ENCODE measurements at places on chromosomes 5 and 9. TPM values are rescaled to one million over a fixed set of nuclear protein-coding genes. Genes with fewer than 3 reads are reported as not detected.

DNA sequence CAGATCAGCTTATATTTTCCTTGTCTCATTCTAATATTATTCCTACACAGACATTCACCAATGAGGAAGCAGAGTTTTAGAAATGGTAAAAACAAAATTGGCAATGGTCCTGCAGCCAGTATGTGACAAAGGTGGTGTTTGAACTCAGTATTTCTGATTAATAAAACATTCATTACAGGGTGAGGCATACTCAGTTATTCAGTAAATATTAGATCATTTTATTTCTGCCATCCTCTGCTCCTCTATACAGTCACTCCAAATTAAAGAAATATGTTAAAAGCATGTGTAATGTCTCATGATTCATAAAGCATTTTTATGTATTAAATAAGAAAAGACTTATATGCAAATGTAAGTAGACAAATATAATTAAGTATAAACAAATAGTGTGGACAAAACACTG is 684.6 kb upstream of the ACO1 start:
- DNase-seq: no peak

OLFML2A gene
- not detected for total RNA-seq

CCDC152 gene
- total RNA-seq: 10.8 TPM

GRCh38 chr9:117616431-117616831 is 87.8 kb upstream of the TLR4 start:
- no peak for DNase-seq

DNA sequence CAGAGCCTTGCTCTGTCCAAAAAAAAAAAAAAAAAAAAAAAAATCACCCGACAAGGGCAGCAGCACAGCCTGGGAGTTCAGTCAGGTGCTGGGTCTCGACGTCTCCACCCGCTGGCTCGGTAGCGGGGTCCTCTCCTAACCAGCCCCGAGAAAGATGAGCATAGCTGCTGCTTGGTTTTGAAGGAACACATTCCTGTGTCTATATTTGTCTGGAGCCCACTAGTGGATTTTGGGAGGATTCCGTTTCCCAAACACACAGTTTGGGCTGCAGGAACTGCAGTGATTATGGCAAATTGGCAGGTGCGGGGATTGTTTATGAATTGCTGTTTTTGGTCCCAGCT is 1.2 kb downstream of the OTULINL start:
- no peak for DNase-seq

LIFR gene
- 0.24 TPM for total RNA-seq

GMCL2 gene
- not detected for total RNA-seq

IFNB1 gene
- not detected for total RNA-seq

C5orf58 gene
- not detected for total RNA-seq

- DNase-seq: no peak
Observed at GRCh38 chr5:134215757-134216156, 10.1 kb downstream of the PPP2CA start.

CATSPER3 gene
- 0.16 TPM for total RNA-seq

DNA sequence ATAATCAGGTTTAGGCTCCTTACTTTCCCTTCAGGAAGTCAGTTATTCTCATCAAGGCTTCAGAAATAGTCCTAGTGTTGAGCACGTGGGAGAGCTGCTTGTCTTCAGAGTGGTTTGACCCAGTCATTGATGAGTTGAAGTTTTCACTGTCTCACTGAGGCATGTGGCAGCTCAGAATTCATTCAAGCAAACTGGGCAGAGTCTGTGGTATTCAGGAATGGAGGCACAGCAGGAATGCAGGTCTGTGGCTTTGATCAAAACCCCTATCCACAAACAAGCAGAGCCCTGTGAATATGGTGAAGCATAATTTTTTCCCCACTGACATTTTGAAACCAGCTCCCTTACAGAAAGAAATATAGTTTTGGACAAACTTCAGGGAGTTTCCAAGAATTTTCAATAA is 207.3 kb downstream of the CD180 start:
- no peak for DNase-seq

- no peak for DNase-seq
Observed at GRCh38 chr9:95143591-95144561, 173.6 kb downstream of the FANCC start.

GRCh38 chr9:107481035-107481434 is 8.5 kb downstream of the KLF4 start:
- no peak for DNase-seq

DNA sequence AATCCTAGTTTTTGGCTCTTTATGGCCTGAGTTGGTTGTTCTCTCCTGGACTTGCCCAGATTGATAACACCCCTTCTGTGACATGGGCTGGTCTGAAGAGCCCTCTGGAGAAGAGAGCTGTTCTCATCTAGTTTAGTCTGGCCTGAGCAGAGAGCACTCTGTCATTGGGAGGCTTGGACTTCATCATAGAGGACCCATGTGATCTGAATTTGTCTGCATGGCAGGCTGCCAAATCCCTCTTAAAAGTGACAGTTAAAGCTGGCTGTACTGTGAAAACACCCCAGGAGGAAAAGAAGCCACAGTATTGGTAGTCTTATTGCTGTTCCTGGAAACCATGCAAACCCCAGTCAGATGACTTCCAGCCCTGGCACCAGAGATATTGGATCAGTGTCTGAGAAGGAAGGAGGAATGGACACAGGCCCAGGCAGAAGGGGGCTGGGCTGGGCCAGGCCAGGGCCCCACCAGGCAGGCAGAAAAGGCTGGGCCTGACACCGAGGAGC is 3.7 kb upstream of the WDR31 start:
- DNase-seq: no peak

DNA sequence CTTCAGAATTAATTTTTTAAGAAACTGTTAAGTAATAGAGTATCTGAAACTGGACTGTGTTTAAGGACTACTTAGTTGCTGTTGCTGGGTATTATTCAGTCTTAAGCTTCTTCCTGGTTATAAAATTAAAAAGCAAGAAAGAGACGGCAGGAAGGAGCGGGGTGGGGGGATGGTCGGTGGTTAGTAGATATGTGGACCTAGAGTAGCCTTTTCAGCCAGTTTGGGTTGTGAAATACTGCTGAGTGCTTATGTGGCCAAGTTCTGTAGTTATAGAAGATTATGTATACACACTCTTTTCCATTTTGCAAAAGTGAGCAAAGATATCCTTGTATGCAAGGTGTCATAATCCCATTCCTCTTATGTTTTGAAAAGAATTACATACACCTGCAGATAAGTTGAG is 28.5 kb downstream of the TRIO start:
- DNase-seq: no peak

GRCh38 chr9:92794426-92794825 is 29.8 kb upstream of the BICD2 start:
- DNase-seq: no peak

DNA sequence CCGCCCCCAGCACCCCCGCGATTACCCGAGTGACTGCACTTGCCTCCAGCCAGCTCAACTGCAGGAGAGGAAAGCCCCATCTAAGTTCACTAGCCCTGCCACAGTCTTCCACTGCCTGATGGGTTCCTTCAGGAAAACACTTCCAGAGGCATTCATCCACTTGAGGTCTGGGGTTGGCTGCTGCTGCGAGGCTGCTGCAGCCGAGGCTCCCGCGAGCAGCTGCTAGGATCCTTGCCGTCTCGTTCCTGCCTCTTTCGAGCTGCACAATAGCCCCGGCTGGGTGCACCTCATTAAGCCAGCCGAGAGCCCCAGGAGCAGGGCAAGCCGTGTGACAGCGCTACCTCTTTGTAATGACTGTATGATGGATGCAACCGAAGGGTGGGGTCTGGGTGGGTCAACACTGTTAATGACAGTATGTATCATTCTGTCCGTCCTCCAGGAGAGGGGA is 24.2 kb upstream of the ELAVL2 start:
- DNase-seq: no peak

GRCh38 chr5:6505416-6505755 is 56.7 kb downstream of the UBE2QL1 start:
- no peak for DNase-seq

DNA sequence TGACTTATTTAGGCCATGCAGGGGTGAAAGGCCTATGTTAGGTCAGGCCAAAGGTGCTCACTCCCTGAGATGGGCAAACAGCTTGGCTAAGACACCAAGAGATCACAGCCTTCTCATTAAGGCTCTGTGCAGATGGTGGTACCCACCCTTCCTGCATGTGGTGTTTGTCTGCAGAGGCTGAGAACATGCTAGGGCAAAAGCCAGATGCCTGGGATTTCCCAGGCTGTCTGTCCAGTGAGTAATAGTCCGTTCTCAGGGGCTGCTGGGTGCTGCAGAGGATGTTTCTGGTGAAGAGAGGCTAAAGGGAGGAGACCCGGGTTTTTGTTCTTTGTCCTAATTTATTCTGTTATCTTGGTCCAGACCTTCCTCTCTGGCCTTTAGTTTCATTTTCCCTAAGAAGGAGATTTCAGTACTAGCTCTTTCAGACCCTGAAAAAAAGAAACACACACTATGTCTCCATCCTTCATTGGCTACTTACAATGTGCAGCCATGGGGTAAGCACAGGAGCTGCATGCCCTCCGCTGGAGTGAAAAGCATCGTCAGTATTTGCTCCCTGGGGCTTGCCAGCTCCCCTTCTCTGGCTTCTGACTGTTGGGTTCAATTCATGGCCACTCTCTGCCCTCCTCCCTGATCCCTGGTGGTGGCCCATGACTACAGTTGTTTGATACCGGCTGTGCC is 23.4 kb upstream of the GLRA1 start:
- DNase-seq: no peak

DNA sequence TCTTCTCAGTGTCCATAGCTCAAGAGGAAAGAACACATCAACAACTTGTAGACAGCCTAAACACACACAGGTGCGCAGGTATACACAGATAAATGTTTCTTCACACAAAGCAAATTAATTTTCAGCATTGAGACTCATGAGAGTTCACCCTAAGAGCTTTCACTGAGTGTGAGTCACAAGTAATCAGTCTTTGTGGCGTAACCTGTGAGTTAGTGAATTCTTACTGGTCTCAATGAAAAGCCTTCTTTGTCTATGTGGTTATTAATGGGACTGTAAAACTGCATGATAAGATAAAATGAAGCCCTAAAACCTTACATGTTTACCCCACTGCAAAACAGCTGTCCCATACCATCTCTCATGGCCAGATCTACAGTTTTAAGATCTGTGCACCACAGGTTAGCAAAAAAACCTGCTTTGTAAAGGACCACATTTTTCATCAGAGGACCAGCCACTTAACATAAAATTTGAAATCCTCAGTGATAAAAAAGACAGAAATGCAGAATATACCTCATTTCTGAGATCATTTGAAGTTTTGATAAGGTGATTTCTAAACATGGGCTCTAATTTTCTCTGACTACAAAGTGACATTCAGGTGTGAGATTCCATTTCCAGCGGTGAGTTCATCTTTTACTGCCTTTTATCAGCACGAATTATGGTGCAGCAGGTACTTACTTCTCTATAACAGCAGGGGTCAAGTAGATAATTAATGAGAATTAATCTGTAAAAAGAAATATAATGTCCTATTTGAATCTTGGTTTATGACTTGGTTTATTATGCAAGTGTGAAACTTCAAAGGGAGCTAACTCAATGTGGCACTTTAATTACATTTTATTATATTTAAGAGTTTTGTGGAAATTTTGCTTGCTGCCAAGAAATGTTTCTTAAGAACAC is 335.7 kb upstream of the PIK3R1 start:
- no peak for DNase-seq

DNA sequence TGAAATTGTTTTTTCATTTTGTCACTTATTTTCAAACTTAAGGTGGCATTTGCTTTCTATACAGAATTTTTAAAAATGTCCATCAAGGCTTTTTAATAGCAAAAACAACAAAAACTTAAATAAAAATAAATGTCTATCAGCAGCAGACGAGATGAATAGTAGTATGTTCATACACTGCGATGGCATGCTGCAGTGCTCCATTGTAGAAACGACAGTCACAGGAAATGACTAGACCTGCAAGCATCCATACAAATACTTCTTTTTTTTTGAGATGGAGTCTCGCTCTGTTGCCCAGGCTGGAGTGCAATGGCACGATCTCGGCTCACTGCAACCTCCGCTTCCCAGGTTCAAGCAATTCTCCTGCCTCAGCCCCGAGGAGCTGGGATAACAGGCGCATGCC is 41.4 kb downstream of the COL23A1 start:
- DNase-seq: no peak

DNA sequence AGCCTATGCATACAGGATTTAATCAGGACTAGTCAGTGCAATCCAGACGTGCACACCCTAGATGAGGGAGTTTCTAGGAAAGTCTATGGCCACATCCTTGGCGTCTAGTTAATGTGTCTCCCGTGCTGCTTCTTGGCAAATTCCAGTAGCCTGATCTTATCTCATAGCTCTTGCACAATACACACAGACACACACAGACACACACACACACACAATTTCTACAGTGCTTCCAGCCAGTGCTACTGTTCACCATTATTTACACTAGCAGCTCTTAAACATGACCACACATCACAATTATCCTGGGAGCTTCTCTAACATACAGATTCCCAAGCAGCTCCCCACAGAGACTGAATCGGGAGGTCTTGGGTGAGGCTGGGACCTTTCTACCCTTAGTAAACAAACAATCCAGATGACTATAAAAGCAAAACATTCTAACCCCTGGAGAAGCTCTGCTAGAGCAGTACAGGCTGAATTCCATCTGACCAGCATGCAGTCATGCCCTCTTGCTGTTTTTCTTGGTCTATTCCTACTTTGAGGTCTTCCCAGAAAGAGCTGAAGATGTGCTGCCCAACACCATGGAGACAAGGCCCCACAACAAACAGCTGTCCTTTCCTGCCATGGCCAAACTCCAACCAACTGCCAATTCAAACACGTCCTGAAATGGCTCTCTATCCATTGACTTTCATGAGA is 236.6 kb downstream of the DEPDC1B start:
- DNase-seq: no peak

TMOD1 gene
- total RNA-seq: 0.96 TPM
